AG08396 (cell line): ENCODE measurements at places on chromosomes 5 and 9.

- peak; percentile 93 for DNase-seq
These were observed 196.8 kb downstream of the AUH start for GRCh38 chr9:91164724-91165520.

GRCh38 chr5:155540000-155540595 is 526.5 kb downstream of the KIF4B start:
- DNase-seq: no peak

GRCh38 chr5:107975568-107975967 is 304.8 kb upstream of the EFNA5 start:
- no peak for DNase-seq

DNA sequence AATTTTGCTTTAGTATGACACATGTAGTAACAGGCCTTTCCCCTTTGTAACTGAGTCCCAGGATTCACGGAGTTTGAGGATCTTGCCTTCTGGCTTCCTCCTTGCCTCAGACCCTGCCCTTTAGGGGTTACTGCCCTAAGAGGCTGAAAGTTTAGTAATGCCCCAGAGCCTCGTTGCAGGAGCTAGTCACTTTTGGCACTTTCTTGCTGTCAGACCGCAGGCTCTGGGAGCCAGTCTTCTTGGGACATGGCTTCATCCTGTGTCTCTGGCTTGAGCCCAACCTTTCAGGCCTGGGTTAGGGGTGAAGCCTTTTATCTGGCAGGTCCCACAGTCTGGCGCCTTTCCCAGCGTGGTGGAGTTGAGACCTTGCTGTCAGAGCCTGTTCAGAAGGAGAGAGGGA is 185.6 kb upstream of the DMRT1 start:
- no peak for DNase-seq

GRCh38 chr5:109936996-109937395 is 247.3 kb downstream of the MAN2A1 start:
- DNase-seq: no peak

DNA sequence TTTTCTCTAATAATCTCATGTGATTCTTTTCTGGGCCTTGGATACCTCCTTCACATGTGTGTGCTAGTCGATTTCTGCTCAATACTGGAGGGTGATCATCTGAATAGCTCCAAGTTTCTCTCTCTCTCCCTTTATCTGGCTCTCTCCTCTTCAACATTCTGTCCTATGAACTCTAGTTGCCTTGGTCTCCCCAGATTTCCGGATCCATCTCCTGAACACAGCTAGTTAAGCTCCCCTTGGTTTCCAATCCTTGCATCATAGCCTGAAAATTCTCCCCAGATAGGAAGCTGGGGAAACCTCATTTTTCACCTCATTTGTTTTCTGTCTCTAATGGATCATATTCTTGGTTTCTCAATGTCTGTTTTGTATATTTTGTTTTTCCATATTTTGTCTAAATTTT is 832.3 kb downstream of the MTRR start:
- DNase-seq: no peak

DNA sequence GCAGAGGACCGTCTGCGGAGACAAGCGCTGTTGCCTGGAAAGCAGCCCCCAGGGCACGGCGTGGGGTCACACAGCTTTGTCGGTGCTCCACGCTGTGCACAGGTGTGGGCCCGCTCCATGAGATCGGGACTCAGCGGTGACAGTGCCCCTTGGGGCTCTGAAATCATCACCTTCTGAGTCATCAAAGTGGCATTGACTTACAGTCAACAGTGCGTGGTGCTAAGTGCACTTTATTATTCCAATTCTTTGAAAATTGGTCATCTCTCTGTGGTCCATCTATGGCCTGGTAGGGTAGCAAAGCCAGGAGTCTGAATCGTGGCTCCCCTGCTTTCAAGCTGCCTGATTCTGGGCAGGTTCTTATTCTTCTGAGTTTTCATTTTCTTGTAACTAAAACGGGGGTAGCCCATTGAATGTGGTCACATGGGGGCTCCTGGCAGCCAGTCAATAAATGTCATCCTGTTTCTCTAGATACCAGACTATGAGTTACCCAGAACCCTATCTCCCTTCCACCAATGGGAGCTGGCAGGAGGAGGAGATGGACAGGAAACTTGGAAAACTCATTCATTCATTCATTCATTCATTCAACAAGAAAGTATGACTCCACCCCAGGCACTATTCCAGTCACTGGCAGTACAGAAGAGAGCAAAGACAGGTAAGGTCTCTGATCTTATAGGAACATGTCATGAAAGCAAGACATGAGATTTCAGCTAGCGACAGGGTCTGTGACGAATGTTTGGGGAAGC is 20.3 kb upstream of the UNC5A start:
- no peak for DNase-seq

GRCh38 chr9:130576176-130576575 is 3.2 kb upstream of the FUBP3 start:
- DNase-seq: no peak

GRCh38 chr5:140168371-140168770 is 6.6 kb upstream of the CYSTM1 start:
- DNase-seq: no peak

DNA sequence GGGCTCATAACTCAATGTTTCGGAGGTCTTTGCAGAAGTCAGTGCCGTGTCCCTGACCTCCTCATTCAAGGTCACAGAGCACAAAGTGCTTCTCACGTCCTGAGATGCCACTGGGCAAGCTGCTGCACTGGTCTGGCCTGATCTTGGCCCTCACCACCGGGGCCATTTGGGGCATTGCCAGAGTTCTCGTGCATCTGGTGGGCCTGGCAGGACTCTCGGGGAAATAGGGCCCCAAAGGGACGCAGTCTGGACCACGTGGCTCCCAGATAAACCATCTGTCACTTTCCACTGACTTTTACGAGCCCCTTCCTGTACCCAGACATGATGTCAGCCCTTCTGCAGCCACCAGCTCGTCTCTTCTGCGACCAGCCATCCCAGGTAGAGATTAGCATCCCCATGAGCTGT is 54.8 kb downstream of the HRH2 start:
- no peak for DNase-seq

GRCh38 chr5:171966270-171966669 is 40.2 kb downstream of the FBXW11 start:
- no peak for DNase-seq

- DNase-seq: no peak
These were observed 46.6 kb downstream of the BNC2 start for GRCh38 chr9:16823906-16824305.

DNA sequence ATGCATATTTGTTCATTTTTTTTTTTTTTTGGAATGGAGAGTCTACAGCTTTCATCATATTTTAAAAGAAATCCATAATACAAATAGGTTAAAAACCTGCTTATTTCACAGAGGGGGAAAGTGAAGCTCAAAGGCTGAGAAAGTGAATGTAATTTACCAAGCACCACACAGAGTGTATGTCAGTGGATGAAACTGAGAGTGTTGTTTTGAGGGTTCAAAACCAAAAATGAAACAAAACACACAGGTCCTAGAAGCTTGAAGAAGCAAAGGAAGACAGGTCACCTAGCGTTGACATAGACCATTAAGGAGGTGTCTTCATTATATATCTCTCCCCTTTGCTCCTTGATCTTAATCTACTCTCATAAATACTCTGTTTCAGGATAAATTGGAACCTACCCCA is 7.5 kb downstream of the NMUR2 start:
- DNase-seq: no peak

DNA sequence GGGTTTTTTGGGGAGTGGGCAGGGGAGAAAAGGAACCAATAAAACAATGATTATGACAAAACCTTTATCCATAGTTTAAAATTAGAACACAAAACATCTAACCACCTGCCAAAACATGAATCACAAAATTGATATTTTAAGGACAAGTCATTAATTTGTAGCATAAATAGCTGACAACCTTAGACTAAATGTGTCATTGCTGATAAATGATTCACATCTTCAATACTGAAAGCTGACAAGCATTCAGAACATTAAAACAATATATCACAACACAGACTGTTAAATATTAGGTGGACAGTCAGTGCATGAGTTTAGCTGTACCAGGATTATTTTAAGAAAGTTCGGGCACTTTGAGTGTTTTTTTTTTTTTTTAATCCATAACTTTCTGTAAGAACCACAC is 71.5 kb downstream of the NR3C1 start:
- DNase-seq: no peak

GRCh38 chr5:168291964-168292785 is 730 bp downstream of the WWC1 start:
- DNase-seq: peak; percentile 59

GRCh38 chr9:133726401-133727276 is 11.5 kb downstream of the SARDH start:
- DNase-seq: peak; percentile 69

GRCh38 chr9:109369285-109369684 is 48.4 kb upstream of the EPB41L4B start:
- no peak for DNase-seq

GRCh38 chr9:94782355-94783101 is 56.0 kb downstream of the AOPEP start:
- DNase-seq: no peak

- no peak for DNase-seq
These were observed 141.3 kb upstream of the ZNF618 start for GRCh38 chr9:113734826-113735225.

DNA sequence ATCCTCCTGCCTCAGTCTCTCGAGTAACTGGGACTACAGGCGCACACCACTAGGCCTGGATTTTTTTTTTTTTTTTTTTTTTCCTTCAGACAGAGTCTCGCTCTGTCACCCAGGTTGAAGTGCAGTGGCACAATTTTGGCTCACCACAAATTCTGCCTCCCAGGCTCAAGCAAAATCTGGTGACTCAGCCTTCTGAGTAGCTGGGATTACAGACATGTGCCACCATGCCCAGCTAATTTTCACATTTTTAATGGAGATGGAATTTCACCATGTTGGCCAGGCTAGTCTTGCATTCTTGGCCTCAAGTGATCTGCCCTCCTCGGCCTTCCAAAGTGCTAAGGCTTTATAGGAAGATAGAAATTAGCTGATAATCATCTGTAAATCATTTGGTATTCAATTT is 43.9 kb downstream of the NSA2 start:
- DNase-seq: no peak

- peak; percentile 29 for DNase-seq
These were observed 305.8 kb downstream of the PDE4D start for GRCh38 chr5:59587489-59588337.

DNA sequence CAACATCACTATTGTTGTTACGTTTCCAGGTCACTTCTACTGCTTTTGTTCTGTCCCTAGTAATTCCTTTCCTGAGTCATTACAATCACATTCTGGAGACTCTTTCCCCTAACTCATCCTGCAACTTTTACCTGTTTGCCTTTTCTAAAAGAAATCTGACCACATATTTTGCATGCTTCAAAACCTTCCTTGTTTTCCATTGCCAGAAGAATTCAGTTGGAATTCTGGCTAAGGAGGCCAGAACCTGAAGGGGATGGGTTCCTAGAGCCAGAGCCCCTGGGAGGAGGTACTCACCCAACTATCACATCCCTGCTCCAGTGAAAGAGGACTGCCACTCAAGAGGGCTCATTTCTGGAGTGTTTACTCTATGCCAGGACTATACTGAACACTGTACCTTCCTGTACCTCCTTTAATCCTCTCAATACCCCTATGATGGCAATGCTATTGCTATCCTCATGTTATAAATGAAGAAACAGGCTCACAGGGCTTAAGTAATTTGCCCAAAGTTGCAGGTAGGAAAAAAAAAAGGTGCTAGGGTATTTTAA is 42.8 kb upstream of the MAST4 start:
- no peak for DNase-seq

- DNase-seq: no peak
These were observed 54.8 kb upstream of the ADAMTS2 start for GRCh38 chr5:179400020-179400419.

- peak; percentile 91 for DNase-seq
These were observed at the start of gene OXCT1 for GRCh38 chr5:41869724-41870626. Gene OXCT1, minus strand, starts transcription at chr5:41870425. Its CDS starts 67 bp downstream, at chr5:41870358.

- peak; percentile 15 for DNase-seq
These were observed 1.1 kb downstream of the ARL15 start for GRCh38 chr5:54309276-54309675.

- peak; percentile 27 for DNase-seq
These were observed 11.4 kb downstream of the GCNT4 start for GRCh38 chr5:75040973-75041372.

DNA sequence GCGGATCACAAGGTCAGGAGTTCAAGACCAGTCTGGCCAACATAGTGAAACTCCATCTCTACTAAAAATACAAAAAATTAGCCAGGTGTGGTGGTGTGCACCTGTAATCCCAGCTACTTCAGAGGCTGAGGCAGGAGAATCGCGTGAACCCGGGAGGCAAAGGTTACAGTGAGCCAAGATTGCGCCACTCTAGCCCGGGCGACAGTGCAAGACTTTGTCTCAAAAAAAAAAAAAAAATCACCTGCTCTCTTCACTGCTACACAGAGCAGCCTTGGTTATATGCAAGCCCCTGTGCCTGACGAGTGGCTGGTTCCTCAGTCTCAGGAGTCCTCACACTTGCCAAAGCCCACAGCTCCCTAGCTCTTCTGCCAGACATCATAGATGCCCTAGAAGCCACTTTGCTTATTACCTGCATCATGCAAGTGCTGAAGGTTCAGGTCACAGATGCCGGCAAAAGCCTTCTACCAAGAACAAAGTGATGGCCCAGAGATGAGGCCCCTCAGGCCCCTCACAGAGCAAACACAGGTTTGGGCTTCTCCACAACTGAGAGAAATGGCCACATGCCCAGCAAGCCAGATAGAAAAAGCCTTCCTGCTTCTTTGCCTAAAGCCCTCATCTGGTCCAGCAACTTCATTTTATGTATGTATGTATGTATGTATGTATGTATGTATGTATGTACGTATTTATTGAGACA is 176.4 kb downstream of the AUH start:
- DNase-seq: no peak

DNA sequence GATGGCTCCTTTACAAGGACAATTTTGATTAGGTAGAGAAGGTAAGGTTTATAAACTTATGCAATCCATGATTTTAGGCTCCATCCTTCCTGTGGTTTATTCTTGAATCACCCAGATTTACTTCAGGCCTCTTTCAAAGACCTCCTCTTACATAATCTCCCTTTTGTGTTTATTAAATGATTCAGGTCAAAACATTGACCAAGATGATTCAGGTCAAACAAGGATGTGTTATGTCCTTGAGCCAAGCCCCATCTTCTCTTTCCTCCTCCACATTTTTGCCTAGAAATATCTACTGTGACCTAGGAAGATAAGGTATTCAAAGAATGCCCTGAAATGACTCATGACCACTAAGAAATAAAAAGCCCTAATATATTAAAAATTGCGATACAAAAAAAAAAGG is 31.8 kb upstream of the TLR4 start:
- no peak for DNase-seq
